Stimulated activated CD8-positive, alpha-beta memory T cell treated with anti-CD3 and anti-CD28 coated beads, Interleukin-7, amount 100 ng/mL, for 4 hours (primary cell): ENCODE measurements at places on chromosomes 12 and 14.

GRCh38 chr14:61403411-61403810 is 82.0 kb downstream of the PRKCH start:
- no peak for DNase-seq

DNA sequence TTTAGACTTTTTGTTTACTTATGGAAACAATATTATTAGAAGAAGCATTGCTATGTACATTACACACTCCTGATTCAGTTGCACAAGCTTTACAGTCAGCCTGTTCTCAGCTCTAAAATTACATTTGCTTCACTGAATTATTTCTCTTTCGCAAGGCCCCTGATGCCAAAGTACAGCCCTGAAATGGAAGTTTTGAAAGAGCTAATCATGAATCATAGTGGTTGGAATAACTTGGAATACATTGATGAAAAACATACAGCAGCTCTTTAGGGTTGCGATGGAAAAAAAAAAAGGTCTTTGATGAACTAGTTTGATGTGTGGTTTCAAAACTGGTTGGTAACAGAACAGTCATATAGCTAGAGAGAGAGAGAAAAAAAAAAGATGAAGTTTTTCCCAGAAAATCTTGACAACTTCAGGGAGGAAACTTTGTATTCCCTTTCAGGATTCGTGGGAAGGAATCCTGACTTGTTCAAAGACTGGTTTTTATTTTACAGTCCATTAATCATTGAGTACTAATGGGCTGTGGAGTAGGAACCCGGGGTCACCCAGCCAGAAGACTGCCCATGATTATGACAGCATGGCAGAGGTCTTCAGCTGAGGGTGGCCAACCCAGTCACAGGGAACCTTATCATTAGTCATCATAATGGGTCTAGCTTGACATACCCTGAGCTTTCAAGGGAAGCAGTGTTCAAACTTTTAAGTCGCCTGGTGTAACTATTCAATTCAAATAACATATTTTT is 460.1 kb downstream of the NAV3 start:
- no peak for DNase-seq

- DNase-seq = no peak
Observed at GRCh38 chr12:103771466-103771865, 69.6 kb downstream of the NT5DC3 start.

- DNase-seq = peak; percentile 8
Observed at GRCh38 chr12:120290609-120291305, 946 bp downstream of the RNU4-2 start.

DNA sequence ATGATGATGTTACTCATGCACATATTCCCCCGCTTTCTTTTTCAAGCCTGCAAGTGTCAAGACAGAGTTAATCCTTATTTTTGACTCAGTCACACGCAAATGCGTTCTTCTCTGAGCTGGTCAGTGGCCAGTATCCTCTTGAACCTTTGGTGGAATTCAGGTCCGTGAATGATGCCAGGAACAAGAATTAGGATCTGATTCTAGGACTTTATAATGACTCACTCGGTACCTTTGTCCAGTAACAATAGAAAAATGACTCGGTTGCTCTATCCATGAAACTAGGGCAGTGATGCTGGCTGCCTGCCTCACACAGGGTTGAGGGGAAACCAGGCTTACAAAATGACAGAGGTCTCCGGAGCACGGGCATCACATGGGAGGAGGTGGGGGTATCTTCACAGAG is 185.8 kb upstream of the NUDT4 start:
- DNase-seq = no peak
